AG04450 (cell line): ENCODE measurements at places on chromosomes 5 and 9.

DNA sequence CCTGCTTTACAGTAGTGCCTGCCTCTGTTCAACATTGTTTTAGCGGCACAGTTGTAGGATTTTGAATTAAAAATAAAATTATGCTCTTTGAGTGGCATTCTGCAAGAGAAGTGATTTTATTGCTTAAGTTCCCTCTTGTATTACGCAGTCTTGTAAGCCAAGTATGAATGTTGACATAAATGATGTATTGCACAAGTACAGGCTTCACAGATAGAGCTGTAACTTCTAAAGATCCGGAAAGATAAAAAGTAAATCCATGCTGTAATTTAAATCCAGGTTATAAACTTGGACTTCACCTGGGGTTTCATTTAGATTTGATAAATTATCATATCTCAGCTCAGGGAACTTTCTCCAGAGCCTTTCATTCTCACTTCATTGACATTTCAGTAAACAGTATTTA, 1114.7 kb downstream of the PTPRD start:
- no peak for DNase-seq

- no peak for DNase-seq
Observed at GRCh38 chr9:115237385-115237998, 119.5 kb upstream of the TNC start.

DNA sequence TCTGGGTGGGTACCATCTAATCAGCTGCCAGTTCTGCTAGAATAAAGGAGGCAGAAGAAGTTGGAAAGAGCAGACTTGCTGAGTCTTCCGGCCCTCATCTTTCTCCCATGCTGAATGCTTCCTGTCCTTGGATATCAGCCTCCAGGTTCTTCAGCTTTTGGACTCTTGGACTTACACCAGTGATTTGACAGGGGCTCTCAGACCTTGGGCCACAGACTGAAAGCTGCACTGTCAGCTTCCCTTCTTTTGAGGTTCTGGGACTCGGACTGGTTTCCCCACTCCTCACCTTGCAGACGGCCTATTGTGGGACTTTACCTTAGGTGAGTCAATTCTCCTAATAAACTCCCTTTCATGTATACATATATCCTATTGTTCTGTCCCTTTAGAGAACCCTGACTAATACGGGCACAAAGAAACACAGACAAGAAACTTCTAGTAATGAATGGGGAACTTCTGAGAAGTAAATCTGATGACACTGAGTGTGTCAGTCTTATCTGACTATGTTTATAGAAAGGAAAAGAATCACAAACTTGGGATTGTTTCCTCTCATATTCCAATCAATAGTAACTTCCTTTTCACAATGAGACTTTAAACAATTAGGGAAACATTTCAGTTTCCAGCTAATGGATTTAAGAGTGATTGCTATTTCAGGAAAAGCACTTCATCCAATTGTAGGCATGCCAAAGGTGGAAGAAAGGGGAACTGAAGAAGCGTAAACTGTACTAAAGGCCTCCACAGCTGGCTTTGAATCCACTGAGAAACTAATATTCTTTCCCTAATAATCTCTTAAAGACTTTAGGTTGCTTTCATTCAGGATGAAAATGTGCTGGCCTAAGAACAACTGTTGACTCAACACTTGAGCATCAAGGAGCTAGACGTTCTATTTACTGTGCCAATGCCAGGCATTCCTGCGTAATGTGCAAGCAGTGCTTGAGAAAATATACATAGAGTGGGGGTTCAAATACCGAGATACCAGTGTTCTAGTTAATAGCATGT, 127.9 kb upstream of the PTGER4 start:
- peak; percentile 96 for DNase-seq

DNA sequence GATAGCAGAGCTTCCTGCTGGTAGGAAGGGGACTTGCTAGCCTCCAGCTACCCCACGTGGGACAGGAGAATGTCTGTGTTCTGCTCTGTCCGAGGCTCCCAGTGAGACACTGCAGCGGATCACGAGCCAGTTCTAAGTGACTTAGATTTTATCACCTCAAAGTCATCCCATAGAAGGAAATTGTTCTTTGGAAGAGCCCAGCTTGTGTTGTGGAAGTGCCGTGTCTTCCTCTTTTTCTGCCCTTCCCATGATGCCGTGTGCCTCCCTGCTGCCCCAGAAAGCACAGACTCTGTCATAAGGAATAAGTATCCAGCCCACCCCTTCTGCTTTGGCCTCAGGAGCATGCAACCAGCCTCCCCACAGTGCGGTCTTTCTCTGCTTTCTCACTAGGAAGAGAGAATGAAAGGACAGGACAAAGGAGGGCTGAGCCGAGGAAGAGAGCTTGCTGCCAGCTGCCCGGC, 35.6 kb downstream of the RUFY1 start:
- DNase-seq: no peak

- DNase-seq: no peak
Observed at GRCh38 chr9:126009047-126009446, 261.9 kb downstream of the PBX3 start.

DNA sequence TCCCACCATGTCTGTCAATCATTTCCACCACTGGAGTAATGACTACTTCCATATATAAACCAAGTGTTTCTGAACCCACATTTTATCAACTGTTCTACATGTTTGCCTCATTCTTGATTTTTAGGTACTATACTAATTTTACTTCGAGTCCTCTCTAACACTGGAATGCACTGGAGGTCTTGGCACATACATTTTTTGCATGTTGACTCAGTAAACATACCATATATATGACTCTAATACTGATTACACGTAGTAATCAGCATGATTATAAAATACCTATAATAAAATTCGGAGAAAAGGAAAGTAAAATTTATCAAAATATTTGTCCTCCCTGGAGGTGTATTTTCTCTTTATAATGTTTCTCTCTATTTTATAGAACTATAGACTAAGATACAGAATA, 621.7 kb upstream of the NUDT12 start:
- no peak for DNase-seq

GRCh38 chr9:20404192-20404813, 218.0 kb downstream of the MLLT3 start:
- no peak for DNase-seq

- no peak for DNase-seq
Observed at GRCh38 chr5:140148508-140148907, 22.8 kb downstream of the IGIP start.

GRCh38 chr5:93607367-93608258, 24.6 kb downstream of the NR2F1 start:
- DNase-seq: no peak

DNA sequence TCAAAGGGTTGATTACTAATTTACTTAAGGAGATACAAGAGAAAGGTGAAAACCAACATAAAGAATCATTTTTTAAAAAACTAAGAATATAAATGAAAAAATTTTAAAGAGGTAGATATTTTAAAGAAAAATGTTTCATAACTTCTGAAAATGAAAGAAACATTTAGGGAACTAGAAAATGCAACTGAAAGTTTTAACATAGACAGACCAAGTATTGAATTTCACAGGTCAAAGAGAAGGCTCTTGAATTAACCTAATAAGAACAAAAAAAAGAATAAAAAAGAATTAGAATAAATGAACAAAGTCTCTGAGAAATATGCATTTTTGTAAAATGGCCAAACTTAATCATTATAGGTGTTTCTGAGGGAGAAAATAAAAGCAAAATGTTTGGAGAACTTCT, 16.1 kb upstream of the FAM174A start:
- no peak for DNase-seq

- DNase-seq: no peak
Observed at GRCh38 chr9:111427186-111427585, 57.0 kb downstream of the ECPAS start.

DNA sequence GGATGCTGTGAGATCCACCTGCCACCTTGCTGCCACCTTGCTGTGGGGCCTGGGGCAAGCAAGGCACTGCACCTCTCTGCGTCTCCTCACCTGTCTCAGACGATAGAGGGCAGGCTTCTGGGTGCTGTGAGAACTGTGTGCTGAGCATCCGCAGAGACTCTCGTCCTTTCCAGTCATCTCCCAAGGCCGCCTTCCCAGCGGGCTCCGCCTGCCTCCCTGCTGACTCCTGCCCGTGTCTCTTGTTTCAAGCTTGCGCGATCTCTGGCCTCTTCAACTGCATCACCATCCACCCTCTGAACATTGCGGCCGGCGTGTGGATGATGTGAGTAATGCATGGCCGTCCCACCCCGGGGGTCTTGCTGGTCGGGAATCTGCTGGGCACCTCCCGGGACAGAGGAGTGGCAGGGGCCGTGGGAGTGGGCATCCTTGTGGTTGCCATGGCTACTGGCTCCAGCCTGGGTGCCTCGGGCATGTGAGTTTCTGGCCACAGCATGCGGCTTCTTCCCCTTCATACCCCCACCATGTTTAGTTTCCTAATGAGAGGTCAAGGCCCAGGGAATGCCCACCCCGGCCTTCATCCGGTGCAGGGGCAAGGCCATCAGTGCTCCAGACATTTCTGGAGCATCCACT, 3.6 kb downstream of the CACFD1 start:
- no peak for DNase-seq

DNA sequence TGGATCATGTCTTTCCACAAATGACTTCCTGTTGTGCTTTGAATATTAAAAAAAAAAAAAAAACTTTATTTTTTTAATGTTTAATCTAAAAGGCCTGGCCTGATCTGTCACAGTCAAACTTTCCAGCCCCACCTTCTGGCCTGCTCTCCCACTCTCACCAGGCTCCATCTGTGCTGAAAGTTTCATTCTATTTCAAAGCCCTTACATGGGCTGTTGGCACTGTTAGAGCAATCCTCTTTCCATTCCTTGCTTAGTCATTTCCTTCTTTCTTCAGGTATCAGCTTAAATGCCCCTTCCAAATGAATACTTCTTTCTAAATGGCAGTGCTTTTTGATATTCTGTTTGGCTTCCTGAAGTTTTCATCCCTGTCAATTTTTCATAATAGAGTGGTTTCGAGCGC, 1104.8 kb upstream of the C9orf72 start:
- no peak for DNase-seq

DNA sequence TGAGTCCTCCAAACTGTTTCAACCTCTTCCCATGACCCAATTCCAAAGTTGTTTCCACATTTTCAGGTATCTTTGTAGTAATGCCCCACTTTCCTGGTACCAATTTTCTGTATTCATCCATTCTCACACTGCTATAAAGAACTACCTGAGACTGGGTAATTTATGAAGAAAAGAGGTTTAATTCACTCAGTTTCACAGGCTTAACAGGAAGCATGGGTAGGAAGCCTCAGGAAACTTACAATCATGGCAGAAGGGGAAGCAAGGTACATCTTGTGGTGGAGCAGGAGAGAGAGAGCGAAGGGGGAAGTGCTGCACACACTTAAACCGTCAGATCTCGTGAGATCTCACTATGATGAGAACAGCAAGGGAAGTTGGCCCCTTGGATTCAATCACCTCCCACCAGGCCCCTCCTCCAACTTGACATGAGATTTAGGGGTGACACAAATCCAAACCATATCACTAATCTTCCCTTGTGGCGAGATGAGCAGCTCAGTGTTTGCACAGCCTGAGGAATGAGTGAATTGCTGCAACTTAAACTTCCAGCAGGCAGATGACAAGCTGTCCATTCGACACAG, 42.9 kb downstream of the TRIP13 start:
- DNase-seq: no peak

DNA sequence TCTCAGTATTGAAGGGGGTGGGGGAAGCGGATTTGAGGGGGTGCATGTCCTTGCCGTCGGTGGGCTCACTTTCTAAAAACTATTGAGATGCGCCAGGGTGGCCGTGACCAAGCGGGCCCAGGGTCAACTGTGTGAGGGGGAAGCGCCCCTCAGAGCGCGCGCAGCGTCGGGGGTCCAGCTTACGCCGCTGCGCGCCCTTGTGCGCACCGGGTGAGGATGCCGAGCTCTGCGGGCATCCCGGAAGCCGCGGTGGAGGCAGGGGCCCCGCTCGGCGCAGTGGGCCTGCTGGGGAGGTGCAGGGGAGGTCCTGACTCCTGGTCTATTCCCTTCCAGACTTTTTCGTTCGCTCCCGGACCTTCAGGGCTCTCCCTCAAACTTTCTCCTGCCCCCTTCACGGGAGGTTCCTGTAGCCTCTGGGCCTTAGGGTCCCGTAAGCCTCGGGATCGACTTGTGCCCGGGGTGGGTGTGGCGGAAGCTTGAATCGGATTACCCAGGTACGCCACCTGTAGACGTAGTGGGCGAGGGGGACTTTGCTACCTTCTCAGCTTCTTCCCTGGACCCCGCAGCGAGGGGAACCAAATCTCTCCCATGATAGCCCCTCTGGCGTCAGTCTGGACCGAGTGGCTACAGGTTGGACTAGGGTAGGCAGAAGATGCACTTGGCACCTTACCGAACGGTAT, 2.5 kb upstream of the PRDM6 start:
- DNase-seq: no peak

DNA sequence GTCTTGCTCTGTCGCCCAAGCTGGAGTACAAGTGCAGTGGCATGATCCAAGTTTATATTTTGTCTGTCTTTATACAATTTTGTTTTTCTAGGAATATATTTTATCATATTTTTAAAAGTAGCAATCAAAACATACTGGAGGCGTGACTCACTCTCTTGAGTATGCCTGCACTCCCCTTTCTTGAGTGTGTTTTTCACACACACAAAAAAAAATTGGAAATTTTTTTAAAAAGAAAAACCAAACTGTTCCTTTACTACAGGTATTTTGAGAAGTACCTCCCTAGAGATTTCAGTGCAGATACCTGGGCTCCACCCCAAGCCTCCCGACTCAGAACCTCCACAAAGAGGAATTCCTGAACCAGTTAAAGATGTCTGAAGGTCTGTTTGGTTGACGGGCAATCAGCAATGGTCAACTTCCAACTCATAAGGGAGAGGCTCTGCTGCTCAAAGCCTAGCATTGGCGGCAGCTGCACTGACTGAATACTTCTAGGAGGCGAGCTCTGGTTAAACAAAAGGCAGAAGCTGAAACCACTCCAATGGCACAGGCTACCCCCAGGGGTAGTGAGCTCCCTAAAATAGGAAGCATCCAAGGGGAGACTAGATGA, 27.4 kb downstream of the PDE6A start:
- no peak for DNase-seq

DNA sequence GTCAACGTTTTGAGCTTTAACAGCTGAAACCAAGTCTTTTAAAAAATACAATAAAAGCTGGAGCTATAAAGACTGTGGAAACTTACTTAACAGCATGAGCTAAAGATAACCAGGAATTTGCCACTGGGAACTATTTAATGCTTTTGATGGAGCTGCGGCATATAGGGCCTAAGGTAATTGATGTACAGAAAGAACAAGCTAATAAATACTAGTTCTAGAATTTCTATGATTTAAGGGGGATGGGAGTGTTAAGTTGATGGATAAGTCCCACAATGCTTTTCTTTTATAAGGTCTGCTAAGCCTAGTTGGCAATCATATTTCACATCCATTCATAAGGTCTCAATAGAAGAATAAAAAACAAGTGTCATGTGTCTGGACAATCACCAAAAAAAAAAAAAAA, 334.0 kb upstream of the DMAC1 start:
- no peak for DNase-seq

- DNase-seq: peak; percentile 20
Observed at GRCh38 chr9:110443866-110444220, 106.2 kb upstream of the TXNDC8 start.

GRCh38 chr9:127360829-127361228, 36.1 kb upstream of the SLC2A8 start:
- DNase-seq: no peak
